HS-27A (cell line): ENCODE measurements at places on chromosomes 3 and 15.

- DNase-seq: no peak
Observed at GRCh38 chr15:78951841-78952238, 7.0 kb upstream of the CTSH start.

DNA sequence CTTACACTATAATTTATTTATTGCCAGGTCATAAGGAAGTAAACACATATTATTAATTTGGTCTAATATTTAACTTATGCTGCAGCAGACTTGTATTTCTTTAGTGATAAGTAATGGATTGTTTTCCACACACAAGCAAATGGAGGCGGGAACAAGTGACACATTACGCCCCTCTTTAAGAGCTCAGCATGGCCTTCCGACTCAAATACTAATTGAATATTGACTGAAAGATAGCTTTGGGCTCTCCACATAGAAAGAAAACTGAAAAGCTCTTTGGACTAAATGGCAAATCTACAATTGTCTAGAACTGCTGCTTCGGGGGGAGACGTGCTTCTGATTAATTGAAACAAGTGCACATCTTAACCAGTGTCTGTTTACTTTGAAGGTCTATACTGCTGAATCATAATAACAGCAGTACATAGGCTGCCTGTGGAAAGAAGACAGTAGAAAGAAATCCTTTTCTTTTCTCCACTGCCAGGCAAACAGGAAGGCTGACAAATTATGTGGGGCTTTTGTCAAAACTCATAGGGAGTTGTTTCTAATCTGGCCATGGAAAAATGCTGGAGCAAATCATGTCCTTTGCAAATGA lies 15.9 kb downstream of the CADPS start:
- no peak for DNase-seq

GRCh38 chr3:104180906-104181305 lies 1185.8 kb upstream of the ALCAM start:
- DNase-seq: no peak

- DNase-seq: no peak
Observed at GRCh38 chr3:197500812-197501211, 55.0 kb downstream of the BDH1 start.

DNA sequence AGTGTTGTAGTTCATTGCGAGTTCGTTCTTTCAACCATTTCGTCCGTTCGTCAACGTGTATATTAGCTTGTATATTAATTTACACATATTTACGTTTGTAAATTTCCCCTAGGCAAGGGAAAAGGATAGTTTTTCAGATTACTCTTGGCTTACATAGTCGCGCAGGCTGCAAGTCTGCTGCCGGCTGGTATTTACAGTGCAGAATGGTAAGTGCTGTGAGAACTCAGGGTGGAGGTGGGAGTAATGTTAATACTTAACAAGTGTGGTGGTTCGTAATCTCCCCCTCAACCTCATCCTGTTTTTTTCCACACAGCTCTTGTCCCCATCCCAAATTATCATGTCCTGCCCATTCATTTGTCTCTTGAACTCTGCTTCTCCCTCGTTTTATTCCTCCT lies 766 bp downstream of the FAM98B start:
- no peak for DNase-seq

DNA sequence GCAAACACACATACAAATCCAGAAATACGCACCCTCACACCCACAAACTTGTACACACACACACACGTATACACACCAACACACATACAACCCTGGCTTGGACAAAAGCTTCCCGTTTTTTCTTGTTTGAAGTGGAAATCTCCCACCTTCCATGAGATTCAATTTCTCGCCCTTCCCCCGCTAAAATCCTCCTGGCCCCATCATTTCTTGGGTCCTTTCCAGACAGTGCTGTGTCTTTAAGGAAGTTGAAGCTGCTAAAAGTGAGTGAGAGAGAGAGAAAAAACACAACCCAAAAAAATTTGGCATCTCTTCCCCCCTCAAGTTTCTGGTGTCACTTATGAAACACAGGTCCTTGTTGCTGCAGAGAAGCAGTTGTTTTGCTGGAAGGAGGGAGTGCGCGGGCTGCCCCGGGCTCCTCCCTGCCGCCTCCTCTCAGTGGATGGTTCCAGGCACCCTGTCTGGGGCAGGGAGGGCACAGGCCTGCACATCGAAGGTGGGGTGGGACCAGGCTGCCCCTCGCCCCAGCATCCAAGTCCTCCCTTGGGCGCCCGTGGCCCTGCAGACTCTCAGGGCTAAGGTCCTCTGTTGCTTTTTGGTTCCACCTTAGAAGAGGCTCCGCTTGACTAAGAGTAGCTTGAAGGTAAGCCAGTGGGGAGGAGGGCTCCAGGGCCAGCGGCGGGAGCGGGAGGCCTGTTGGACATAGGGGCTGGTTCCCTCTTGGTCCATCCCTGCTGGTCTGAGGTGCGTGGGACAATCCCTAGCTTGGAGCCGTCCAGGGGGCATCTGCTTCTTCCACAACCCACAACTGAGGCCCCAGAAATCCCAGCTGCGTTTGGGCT lies at the start of gene ISLR:
TSS of gene ISLR (plus strand) at position 331 of the 839 bp plus-strand sequence. CDS start 1,149 bp downstream, outside the sequence.
- DNase-seq: no peak

DNA sequence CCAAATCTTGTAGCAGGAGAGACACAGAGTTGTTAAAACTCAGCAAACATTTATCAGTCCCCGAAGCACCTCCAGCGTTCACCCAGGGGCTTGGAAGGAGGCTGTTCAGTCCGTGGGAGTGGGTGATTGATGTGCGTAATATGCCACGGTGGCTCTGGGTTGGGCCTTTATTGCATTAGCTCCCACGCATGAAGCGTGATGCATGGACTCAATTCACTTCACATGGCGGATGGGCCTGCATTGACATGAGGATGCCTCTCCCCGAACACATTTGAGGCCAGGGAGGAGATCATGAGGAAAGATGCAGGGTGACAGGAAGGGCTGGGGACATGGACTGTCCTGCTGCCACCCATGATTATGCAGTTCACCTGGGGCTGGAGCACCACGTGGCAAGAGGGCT lies 126.5 kb downstream of the FAM43A start:
- no peak for DNase-seq

- no peak for DNase-seq
Observed at GRCh38 chr3:187183210-187183862, 13.9 kb upstream of the RTP1 start.

- no peak for DNase-seq
Observed at GRCh38 chr15:80556694-80557367, 138.3 kb upstream of the ABHD17C start.

DNA sequence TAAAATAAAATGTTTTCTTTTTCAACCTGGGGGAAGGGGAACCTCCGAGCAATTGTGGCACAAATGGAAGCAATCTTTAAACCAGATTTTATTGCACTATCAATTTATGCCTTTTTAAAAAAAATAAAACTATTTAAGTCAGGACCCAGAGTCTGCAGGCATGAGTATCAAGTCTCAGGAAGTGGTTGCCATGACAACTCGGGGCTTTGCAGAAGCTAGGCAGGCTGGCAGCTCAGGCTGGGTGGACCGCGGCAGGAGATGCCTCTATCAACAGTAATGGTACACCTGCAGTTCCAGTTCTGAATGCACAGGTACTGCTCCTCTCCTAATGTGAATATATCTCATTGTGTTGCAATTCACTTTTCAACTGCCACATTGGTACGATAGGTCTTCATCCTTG lies 447.7 kb downstream of the GABRG3 start:
- no peak for DNase-seq

DNA sequence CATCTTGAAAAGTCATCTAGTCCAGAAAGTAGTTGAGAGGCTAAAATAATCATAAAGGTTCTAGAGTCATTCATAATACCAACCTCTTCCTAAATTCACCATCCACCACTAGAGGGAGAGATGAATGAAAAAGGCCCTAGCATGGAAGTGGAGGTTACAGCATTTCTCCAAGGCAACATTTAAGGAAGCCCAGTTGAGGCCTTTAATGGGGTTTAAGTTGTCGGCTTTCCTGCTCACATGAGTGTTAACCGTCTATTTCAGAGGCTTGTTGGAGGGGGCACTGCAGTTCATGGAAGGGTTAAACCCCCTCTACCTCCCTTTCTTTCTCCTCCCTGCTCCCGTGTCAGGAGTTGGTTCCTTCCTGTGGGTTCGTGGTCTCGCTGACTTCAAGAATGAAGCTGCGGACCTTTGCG lies 3.8 kb upstream of the SLCO3A1 start:
- DNase-seq: no peak

- DNase-seq: no peak
Observed at GRCh38 chr15:89837134-89837829, 22.6 kb upstream of the ANPEP start.

- no peak for DNase-seq
Observed at GRCh38 chr3:125684199-125684598, 88.9 kb upstream of the OSBPL11 start.

- no peak for DNase-seq
Observed at GRCh38 chr3:43670635-43671522, 19.9 kb upstream of the ABHD5 start.
